T-helper 17 cell (primary cell): ENCODE measurements at places on chromosomes 16 and 17.

GRCh38 chr16:85206472-85207356 is 94.4 kb upstream of the CIBAR2 start:
- DNase-seq, result no peak

DNA sequence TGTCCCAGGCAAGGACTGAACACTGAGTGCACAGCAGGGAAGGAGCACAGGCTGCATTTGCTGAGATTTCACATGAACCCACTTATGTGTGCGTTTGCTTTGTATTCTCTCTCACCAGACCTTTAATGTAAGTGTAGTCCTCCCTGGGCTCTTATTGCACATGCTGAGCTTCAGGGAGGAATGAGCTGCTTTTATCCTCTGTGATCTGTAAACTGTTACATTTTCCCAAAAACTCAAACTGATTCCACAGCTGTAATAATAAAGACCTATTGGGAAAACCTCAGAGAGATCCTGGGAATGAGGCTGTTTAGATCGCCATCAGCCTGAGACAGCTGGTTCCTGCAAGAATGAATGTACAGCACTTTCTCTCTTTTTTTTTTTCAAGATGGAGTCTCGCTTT is 53.6 kb upstream of the ADORA2B start:
- DNase-seq, result no peak

DNA sequence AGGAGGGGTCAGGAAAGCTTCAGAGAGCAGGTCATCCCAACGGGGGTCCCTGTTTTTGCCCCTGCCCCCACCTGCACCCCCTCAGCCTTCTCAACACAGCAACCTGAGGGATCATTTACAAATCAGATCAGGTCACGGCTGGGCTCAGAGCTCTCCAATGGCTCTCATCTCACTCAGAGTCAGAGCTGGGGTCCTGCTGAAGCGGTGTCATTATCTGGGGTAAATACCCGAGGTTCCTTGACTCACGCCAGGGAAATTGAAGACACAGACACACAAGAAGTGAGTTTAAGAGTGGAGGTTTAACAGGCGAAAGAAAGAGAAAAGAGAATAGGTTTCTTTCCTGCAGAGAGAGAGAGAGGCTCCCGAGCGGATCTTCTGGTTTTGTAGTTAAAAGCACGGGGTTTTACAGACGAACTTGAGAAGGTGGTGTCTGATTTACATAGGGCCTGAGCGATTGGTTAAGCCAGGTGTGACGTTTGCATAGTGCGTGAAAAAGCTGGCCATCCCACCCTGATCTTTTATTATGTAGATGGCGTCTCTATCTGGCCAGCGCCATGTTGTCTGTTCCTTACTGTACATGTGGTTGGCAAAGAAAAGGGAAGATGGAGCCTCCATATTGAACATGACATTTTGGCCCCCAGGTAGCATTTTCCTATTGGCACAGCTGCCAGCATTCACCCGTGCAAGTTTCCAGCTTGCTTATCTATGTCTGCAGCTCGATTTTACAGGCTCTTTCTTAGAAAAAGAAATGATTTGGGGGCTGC is 51.4 kb downstream of the WSB1 start:
- DNase-seq, result no peak

DNA sequence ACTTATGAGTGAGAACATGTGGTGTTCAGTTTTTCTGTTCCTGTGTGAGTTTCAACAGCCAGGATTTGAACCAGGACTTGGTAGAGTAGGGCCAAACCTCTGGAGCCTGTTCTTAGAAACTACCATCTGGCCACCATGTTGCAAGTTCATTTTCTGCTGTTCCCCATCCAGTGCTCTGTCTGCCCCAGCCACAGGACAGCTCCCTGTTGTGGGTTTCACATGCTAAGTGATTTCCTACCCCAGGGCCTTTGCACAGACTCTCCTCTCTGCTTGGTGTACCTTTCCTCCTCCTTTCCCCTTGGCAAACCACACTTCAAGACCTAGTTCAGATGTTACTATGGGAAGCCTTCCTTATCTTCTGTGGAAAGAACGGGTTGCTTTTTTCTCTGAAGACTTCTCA is 79.5 kb downstream of the HS3ST4 start:
- DNase-seq, result no peak

DNA sequence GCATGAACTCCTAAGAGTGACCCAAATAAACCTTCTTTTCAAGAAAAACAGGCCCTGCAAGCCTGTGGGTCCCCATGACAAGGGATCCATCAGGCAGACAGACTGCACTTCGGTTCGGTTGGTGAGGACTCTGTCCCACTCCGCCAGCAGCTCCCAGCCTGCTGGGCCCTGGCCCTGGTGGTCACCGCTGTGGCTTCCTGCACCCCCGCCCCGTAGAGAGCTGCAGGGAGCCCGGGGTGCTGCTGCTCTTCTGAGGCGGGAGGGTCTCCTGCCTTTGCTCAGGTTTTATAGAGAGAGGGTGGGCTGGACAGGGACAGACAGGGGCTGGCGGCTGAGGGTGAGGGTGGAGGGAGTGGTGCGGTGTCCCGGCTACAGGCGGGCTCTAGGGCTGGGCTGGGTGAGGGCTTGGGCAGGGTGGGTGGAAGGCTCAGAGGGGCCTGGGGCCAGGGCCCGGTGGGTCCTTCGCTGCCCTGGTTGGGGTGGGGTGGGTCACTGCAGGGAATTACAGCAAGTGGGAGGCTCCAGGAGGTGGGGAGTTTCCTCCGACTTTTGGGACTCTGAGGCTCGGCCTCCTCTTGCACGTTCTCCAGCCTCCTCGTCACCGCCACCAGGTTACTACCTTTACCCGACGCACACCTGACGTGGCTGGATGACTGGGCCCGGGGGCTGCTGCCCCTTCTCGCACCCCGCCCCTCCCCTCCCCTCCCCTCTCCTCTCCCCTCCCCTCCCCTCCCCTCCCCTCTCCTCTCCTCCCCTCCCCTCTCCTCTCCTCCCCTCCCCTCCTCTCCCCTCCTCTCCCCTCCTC is 90.2 kb upstream of the CBX4 start:
- no peak for DNase-seq

DNA sequence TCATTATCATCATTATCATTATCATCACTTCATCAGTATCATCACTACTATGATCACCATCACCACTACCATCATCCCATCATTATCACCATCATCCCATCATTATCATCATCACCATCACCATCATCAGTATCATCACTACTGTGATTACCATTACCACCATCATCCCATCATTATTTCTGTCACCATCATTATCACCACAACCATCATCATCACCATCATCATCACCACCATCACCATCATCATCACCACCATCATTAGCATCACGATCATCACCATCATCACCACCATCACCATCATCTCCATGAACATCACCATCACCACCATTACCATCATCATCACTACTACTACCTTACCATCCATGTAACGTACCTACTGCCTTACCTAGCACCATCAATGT is 368.8 kb downstream of the SEC14L1 start:
- no peak for DNase-seq

DNA sequence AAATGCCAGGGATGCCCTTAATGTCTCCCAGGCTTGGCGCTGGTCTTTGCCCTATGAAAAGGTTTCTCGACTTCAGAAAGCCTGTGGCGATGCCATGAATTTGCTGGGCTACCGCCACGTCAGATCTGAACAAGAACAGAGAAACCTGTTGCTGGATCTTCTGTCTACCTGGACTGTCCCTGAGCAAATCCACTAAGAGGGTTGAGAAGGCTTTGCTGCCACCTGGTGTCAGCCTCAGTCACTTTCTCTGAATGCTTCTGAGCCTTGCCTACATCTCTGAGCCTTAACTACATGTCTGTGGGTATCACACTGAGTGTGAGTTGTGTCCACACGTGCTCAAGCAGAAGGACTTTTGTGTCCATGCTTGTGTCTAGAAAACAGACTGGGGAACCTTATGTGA is 11.4 kb downstream of the CHST4 start:
- DNase-seq, result no peak

DNA sequence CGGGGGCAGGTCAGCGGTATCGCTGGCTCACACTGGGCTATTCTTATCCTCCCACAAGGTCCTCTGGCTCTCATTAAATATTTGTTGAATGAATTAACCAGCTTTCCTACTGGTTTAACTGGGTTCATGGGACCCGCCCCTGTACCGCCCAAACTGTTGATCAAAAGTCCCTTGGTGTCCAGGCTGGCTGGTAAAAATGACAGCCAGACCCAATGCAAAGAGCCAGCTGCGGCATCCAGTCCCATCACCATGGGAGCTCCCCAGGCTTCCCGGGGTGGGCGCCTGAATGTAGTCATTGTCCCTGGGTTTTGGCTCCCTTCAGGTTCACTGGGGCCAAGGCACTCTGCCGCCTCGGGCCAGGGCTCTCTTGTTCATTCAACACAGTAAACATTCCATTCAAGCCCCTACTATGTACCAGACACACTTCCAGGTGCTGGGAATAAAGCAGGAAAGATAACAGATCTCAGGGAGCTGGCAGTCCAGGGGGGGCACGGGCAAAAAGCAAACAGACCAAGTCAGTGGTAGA is 11.7 kb upstream of the ATP2C2 start:
- no peak for DNase-seq

DNA sequence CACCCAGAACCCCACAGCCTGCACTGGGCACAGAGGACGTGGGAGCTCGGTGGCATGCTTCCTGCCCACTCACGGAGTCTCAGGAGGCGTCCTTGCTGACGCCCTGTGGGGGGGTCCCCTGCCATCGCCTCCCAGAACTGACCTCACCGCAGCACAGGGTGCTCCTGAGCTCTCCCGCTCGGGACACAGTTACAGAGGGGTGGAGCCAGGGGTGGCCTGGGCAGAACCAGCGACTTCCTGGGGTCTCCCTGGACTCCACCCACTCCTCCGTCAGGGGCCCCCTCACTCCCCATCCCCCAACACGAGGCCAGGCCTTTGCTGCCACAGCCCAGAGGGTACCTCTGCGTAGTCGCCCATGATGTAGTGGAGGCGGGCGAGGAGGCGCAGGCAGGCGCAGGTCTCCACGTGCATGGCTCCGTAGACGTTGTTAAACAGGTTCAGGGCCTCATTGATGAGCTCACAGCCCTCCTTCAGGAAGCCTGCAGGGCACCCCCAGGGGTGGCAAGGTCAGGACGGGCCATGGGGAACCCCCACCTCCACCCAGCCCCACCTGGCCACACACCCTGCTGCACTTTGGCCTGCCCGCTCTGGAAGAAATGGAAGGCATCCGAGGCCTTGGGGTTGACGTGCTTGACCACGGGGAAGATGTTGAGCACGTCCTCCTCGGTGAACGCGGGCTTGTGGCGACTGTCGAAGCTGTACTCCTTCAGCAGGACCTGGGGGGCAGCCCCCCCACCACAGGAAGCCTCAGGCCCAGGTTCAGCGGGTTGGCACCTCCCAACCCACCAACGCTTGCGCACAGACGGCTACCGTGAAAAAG is 17.8 kb downstream of the CLUH start:
- no peak for DNase-seq

DNA sequence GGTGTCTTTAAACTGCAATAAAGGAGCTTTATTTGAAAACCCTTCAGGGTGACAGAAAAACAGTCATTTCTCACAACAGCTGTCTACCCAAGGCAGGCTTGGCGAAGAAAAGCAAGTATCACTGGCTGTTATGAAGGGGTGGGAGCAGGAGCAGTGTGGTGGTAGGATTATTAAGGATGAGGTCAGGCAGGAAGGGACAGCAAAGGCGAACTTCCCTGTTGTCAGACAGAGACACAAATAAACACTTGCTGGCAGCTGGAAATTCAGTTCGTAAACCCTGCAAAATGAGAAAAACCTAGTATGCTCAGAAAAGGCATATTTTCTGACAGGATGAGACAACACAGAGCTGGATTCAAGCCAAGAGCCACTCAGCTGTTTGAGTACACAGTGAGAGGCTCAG is 416.3 kb upstream of the CDH5 start:
- DNase-seq, result no peak

DNA sequence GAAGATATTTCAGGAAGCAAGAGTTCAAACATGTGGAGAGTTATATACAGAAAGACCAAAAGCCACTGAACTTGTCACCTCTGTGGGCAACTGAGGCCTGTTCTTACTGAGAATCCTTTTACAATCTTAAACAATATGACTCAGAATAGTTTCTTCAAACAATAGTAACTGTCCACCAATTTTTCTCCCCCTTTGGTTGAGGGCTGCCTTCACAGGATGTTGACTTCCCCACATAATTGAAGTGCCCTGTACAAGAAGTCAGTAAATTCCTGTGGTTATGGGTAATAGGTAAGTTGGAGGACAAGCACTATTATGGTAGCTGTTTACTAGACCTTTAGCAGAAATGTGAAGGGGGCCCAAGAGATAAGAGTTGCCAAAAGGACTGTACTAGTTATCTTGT is 215.8 kb downstream of the CDH8 start:
- DNase-seq, result no peak

DNA sequence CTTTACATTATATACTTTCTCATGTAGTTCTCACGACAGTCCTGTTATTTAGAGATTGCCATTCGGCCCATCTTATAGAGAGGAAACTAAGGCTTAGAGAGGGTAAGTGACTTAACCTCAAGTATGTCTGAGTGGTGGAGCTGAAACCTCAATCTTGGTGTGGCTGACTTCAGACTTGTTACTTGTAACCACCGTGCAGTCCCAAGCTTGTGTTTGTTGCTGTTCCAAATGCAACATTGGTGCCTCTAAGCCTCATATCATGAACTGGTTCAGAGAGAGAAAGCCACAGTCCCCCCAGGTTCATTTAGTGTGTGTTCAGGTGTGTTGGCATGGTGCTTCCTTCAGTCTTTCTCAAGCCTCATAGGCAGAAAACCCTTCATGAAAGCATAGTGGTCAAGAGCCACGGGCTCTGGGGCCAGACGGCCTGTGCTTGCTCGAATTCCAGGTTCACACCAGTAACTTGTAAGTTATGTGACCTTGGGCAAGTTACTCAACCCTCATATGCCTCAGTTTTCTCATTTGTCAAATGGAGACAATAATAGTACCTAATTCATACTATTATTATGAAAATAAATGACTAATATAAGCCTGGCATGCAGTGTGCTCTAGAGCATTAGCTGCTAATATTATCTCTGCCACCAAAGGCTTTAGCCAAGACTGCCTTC is 39.9 kb downstream of the CDH1 start:
- no peak for DNase-seq

GRCh38 chr16:51636920-51637769 is 486.1 kb upstream of the SALL1 start:
- DNase-seq, result no peak

DNA sequence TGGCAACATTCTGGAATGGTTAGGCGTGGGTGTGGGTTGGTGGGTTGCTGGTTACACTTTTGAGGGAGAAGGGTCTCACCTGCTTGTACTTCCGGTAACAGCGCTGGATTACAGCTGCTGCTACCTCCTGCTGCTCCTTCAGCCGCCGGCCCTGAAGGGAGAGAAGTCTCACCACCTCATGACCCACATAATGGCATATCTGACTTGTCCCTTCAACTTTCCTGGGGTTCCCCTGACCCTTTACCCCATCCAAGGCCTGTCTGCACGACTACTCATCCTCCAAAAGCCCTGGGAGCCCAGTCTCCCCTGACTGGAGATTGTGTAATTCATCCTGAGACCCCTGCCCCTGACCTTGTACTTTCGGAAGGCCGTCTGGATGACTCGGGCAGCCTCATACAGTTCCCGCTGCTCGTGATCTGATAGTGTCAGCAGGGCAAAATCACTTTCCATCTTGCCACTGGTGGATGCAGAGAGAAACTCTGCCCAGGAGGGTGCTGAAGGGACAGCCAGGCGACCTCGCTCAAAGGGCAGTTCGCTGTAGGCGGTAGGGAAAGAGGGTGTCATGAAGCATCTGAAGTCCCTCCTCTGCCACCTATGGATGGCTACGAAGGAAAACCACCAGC is 2.0 kb upstream of the SPAG7 start:
- no peak for DNase-seq
